ENCODE measurements at places on chromosomes 6 and 20. TPM values are rescaled to one million over a fixed set of nuclear protein-coding genes. Genes with fewer than 3 reads are reported as not detected.

DNA sequence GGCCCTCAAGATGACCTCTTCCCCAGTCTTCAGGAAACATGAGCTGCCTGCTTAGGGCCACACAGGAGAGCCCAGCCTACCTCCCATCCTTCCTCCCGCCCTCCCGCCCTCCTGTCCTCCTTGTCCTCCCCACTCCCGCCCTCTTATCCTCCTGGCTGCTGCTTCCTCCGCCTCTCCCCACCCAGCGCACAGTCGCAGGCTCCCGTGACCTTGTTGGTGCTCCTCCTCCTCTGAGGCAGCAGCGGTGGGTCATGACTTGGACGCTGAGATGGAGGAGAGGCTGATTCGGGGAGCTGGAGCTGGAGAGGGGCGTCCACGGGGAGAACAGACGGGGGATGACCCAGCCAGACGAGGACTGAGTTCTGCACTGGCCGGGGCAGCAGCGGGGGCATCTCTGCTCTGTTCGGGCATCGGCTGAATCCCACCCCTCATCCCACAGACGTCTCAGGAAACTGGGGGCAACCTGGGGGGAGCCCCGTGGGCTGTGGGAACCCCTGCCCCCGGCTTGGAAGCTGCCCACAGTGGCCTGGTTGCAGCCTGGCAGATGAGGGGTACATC lies 32.4 kb downstream of the CHRNA4 start:
- DNase-seq = no peak

- no peak for DNase-seq
Observed at GRCh38 chr6:157670466-157671186, 152.4 kb upstream of the SNX9 start.

- DNase-seq = no peak
Observed at GRCh38 chr20:1824834-1825233, 70.4 kb upstream of the SIRPA start.

DNA sequence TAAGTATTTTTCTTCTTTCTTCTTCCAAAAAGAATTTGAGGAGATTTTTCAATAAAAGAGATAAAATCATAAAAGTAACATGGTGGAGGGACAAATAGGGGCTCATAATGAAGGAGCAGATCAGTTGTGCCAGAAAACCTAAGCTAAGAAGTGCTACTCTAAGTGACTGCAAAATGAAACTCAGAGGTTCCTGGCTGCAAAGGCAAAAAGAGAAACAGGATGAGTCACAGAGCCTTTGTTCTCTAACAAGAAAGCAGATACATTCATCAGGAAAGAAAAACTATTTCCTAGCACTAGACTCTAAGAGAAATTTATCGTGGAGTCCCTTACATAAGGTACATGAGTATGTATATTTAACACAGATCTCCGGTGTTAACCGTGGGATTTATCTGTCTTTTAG lies 49.8 kb downstream of the TSHZ2 start:
- no peak for DNase-seq

WFDC5 gene
- total RNA-seq = not detected

GRCh38 chr20:25187220-25187619 lies 8.3 kb upstream of the ENTPD6 start:
- no peak for DNase-seq

PRR18 gene
- 0.93 TPM for total RNA-seq

DNA sequence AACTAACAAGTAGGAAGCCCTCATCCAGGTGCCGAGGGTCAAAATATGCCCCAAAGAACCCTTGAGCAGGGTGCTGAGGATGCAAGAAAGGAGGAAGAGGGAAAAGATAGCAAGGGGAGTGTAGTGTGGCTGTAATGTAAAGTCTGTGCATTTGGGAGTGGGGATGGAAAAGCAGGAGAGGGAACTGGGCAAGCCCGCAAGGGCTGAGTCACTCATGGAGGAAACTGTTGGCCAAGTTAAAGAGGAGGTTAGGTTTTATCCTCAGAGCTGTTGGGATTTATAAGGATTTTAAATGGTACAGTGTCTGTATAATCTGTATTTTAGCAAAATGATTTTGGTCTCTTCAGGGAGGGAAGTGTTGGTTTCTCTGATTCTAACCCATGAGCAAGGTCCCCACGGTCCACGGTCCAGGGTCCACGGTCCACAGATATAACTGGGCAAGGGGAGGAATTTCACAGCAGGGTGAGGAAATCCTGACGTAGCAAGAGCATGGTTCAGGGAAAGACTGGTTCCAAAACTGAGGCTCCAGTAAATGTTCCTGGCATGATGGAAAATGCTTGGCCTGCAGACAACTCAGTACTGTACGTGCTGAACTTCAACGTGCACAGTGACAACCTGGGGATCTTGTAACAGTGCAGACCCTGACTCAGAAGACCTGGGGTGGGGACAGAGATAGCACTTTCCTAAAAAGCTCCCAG lies 759.8 kb downstream of the PTPRT start:
- DNase-seq = no peak

DNA sequence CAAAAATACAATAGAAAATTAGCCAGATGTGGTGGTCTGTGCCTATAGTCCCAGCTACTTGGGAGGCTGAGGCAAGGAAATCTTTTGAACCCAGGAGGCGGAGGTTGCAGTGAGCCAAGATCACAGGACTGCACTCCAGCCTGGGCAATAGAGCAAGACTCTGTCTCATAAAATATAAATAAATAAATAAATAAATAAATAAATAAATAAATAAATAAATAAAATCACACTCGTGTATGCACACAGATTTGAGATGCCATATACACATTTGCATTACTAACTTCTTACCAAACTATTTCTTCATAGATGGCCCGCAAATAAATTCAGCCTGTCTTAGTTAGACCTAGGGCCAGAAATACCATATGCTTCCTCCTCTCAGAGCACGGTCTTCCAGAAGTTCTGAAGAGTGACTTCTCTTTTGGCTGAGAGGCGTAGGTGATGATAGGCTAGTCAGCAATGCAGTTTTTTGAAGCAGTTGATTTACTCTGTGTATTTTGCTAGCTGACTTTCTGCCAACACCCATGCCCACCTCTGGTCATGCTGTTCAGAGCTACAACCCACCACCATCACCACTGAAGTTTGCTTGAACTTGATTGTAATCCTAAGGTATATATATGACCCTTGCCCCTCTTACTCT lies 150.1 kb downstream of the SASH1 start:
- DNase-seq = no peak

GRCh38 chr20:16423311-16424212 lies 149.7 kb downstream of the KIF16B start:
- no peak for DNase-seq

- no peak for DNase-seq
Observed at GRCh38 chr6:130908188-130908587, 81.0 kb downstream of the SMLR1 start.

- DNase-seq = no peak
Observed at GRCh38 chr20:37179683-37180524, 556 bp upstream of the MROH8 start.

DNA sequence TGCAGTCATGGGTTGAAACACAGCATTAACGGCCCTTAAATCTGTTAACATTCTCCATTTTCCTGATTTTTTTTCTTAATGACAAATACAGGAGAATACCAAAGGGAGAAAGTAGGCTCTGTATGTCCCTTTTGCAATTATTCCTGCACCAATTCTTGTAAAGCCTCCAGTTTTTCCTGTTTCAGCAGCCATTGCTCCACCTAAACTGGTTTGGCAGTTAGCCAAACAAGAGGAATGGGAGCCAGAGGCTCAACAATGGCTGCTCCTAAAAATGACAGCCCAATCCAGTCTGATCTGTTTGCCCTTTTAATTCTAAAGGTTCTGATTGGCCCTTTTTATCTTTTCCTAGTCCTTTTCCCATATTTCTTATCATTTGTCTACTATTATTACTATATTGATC lies 284.2 kb upstream of the SGK1 start:
- no peak for DNase-seq

GRCh38 chr6:15824811-15825210 lies 162.0 kb upstream of the DTNBP1 start:
- DNase-seq = no peak

GPX6 gene
- not detected for total RNA-seq

DNA sequence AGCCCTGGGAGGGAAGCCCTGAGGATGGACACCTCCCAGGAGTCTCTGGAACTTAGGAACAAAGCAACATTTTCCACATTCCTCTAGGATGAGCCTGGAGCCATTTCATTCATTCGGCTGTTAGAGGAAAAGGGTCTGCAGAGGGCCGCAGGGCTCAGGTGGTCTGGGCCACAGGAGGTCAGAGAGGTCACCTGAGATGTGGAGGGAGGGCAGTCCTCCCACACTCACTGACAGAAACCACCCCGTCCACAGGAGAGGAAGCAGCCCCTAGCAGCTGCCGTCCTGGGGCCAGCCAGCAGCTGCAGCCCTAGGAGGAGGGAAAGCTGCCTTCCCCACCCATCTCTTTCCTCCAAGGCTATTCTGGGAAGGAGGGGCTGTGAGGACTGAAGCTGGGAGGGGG lies 207.0 kb downstream of the CDC5L start:
- no peak for DNase-seq

- no peak for DNase-seq
Observed at GRCh38 chr6:113558966-113559365, 298.2 kb upstream of the MARCKS start.

DNA sequence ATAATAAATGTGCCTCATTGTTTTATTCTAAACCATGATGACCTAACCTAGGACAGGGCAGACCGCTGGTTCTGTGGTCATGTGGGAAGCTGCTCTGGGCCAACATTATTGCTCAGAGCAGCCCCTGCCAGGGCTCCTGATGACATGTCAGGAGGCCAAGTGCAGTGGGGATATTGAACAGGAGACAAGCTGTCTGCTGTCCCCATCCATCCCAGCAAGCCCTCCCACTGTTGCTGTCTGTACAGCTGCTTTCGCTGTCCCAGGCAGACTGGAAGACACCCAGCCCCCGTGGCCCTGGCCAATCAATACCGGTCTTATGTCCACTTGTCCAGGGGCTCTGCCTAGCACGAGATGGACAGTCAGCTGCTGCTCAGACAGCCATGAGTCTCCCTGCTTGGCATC lies 43.2 kb upstream of the FNDC1 start:
- no peak for DNase-seq

DNA sequence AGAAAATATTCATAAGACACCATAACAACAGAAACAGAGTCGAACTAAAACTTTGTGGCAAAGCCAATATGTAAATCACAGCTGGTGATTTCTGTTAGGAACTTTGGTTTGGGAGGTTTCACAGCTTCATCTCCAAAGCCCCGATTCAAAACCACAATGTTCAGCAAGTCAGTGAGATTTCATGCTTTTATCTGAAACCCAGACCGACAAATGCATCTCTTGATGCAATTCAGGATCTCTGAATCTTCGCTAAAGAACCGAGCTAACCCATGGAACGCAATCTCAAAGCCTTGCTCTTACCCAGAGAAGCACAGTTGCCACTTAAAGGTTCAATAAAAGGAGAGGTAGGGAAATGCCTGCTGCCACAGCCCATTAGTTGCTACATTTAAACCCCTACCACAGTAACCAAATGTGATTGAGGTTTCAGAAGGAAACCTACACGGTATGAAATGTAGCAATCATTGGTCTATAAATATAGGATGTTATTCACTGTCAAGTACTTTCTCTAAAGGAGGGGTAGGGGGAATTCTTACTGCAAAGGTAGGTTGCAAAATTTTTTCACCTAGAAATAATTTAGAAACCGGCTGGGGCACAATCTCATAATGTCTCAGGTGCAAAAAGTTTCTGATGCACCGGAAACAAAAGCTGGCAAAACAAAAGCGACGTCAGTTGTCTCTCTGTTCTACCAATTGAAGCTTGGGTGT lies 381.0 kb upstream of the ARID1B start:
- DNase-seq = no peak

DEFB124 gene
- total RNA-seq = not detected
